Suprapubic skin (tissue), 4 donors: ENCODE measurements at places on chromosomes 16 and 17. TPM values are rescaled to one million over a fixed set of nuclear protein-coding genes. Genes with fewer than 3 reads are reported as not detected.

CALB2 gene
- 4.5 TPM for total RNA-seq

HOXB8 gene
- not detected for total RNA-seq

GEMIN4 gene
- 41.7 TPM for total RNA-seq

CCR7 gene
- not detected for total RNA-seq

GRCh38 chr17:67769231-67769630, 51.5 kb downstream of the NOL11 start:
- H3K27me3 ChIP-seq, result no peaks in the 10 kb centered on the region
- H3K4me3 ChIP-seq, result no peak overlapping the region
- no peak overlapping the region for H3K27ac ChIP-seq
- H3K4me1 ChIP-seq, result no peaks in the 10 kb centered on the region
- no peak for DNase-seq

DNA sequence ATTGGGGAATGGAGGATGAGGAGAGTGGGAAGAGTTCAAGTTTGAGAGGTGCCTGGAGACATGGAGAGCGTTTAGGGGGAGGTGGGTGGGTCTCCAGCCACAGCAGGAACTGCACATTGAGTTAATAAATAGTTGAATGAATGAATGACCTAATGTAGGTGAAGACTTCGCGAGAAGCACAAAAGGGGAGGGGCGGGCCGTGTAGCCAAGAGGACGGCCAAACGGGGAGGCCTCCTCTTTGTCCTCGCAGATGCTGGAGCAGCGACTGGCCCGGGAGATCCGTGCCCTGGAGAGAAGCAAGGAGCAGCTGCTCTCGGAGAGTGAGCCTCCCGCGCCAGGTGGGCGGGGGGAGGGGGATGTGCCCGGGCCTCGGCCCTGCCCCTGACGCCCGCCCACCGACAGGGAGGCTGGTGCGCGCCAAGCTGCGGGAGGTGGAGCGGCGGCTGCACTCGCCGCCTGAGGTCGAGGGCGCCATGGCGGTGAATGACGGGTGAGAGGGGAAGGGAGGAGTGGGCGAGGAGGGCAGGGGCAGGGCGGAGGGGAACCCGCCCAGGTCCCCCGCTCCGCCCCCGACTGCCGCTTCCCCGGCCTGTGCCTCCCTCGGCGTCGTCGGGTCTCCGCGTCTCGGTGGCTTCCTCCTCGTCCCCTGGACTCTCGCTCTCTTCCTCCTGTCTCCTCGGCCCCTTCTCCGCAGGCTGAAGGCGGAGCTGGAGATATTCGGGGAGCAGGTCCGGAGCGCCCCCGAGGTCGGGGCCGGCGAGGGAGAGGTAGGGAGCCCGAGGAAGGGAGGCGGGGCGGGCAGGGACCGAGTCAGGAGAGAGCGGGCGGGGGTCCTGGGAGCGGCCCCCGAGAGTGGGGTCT, 12.9 kb downstream of the SYCE1L start:
- no peaks in the 10 kb centered on the region for H3K36me3 ChIP-seq
- peak overlapping the region; percentile 72 for H3K27ac ChIP-seq
- peak overlapping the region; percentile 72 for H3K4me3 ChIP-seq
- peak; percentile 86 for DNase-seq
- H3K27me3 ChIP-seq, result no peaks in the 10 kb centered on the region
- H3K4me1 ChIP-seq, result peaks cover 17% of the 10 kb centered on the region

DNA sequence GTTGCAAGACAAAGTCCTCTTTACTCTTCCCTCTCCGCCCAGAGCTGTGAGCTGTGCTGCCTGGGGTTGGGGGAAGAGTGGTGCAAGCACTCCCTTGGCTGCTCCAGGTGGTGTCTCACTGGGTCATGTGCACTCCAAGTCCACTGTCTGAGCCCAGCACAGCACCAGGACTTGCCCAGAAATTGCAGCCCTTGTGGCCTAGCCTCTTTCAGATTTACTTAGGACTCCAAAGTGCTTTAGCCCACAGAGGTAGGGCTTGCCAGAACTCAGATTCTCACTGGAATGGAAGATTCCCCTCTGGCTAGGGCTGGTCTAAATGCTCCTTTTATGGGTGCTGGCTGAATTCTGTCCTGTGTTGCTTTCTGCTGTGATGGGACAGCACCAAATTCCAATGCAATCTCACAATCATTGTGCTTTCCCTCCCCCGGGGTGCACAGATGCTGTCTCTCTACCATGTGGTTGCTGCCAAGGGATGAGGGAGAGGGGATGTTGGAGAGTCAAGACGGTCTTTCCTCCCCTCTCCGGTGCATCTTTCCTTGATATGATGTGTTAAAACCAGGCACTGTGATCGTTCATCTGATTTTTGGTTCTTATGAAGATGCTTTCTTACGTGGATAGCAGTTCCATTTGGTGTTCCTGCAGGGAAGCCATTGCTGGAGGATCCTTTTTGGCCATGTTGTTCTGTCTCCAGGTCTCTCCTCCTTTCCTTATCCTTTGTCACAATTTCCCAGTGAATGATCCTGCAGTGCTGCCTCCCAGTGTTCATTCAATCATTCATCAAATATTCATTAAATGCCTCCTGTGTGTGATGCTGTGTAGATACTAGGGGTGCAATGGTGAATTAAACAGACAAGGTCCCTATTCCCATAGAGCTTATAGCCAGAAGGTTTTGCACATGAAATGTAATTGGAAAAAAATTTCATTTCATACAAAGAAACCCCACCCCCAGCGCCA, 216.3 kb downstream of the SPECC1 start:
- no peaks in the 10 kb centered on the region for H3K36me3 ChIP-seq
- H3K4me1 ChIP-seq, result peaks cover 6% of the 10 kb centered on the region
- DNase-seq, result no peak
- H3K4me3 ChIP-seq, result no peak overlapping the region

GRCh38 chr16:30490210-30490609, 17.7 kb downstream of the ITGAL start:
- H3K4me3 ChIP-seq, result no peak overlapping the region
- H3K27me3 ChIP-seq, result no peaks in the 10 kb centered on the region
- H3K4me1 ChIP-seq, result peaks cover 13% of the 10 kb centered on the region

DNA sequence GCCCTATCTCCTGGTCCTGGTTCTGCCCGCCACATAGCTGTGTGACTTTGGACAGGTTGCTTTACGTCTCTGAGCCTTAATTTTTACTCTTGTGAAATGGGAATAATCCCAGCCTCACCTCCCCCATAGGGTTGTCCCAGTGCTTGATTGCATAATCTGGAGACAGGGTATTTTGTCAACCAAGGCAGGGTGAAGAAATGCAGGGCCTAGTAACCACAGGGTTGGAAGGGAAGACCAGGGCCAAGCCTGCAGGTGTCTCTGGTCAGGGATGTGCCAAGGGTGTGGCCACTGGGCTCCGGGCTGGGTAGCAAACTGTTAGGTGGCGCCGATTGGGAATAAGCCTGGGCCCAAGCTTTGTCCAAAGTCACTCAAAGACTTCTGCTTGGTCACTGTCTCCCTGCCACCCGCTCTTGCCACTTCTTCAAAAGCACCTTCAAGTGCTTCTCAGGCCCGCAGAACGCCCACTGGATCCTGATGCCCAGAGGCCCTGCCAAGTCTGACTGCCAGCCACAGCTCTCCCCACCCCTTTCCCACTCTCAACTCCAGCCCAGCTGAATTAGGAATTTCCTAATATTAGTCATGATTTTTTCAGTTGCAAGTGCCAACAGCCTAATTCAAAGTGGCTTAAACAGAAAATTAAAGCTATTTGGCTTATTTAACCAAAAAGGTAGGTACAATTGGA, 20.6 kb upstream of the COL1A1 start:
- no peak overlapping the region for H3K4me3 ChIP-seq
- no peak for DNase-seq
- no peaks in the 10 kb centered on the region for H3K36me3 ChIP-seq
- H3K27ac ChIP-seq, result peak overlapping the region; percentile 70
- H3K4me1 ChIP-seq, result peaks cover 41% of the 10 kb centered on the region

DNA sequence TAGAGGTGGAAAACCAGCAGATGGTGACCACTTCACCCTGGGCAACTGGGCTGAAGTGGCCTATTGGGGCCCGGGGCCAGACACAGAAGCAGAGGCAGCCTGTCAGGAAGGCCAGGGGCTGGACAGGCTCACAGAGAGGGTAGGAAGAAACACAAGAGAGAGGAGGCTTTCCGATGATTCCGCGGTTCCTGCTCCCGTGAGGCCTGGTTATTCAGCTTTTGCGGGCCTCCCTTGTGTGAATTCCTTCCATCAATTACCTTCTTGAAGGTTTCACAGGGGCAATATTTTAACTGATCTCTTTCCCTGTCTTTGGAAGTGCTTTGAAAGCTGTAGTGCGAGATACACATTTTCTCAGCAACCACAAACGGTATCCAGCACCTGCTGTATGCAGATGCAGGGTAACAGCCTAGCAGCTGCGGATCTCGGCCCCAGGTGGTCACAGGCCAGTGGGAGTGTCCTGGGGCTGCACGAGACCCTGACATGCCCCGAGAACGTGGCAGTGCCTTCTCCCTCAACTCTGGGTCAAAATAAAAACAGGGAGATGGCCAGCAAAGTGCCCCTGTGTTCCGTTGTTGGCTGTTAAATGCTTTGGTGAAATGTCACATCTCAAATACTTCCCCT, 11.6 kb upstream of the CMIP start:
- no peak for DNase-seq
- H3K4me3 ChIP-seq, result no peak overlapping the region
- H3K27ac ChIP-seq, result no peak overlapping the region

DNA sequence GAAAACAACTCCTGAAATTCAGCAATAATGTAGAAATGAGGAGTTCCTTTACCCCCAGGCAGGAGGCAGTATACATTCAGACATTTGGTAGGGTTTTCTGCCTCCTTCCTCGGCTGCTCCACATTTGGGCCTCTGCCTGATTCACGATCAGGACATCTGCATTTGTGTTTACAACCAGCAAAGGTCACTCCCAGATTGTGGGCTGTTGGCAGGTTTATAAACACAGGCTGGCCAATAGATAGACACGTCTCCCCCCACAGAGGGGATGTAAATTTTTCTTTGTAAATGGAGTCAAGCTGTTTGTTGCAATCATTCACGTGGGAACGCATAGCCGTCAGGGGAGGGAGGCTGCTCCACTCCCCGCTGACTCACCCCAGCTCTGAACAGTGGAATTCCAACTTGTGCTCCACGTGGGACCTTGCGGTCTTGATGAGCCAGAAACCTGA, 252.1 kb upstream of the N4BP1 start:
- no peaks in the 10 kb centered on the region for H3K4me1 ChIP-seq
- H3K27me3 ChIP-seq, result no peaks in the 10 kb centered on the region
- no peak overlapping the region for H3K4me3 ChIP-seq
- H3K36me3 ChIP-seq, result no peaks in the 10 kb centered on the region

- H3K4me1 ChIP-seq, result no peaks in the 10 kb centered on the region
- no peaks in the 10 kb centered on the region for H3K27me3 ChIP-seq
- no peak for DNase-seq
- H3K27ac ChIP-seq, result no peak overlapping the region
Observed at GRCh38 chr16:29641561-29641960, 21.5 kb upstream of the SPN start.

DNA sequence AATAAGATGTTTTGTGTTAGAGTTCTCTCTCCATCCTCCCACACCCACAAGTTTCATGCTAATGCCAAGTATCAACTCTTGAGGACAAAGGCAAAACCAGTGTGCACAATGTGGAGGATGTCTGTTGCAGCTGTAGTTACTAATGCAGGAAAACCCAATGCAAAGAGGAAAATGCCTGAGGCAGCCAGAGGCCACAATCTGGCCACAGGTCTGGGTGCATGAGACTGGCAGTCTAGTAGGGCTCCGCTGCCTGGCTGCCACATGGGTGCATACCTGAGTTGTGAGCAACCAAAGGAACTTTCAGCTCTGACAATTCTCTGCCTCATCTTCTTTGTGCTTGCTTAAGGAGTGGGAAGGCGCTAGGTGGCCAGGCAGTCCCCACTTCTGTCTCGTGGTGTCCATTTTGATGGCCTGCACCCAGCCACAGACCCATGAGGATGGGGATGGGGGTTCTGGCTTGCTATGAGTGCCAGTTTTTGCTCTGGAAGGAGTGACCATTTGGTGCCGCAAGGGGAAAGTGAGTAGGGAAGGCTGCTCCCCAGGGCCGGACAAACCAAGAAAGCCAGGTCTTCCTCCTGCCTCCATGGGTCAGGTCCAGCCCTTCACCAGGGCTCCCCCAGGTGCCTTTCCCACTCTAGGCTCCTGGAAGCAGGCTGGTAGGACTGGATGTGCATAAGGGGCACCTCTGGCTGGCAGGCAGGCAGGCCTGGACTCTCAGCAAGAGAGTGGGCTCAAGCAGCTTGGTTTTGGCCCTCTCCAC, 4.2 kb upstream of the GFOD2 start:
- no peak for DNase-seq
- H3K27ac ChIP-seq, result no peak overlapping the region
- H3K4me3 ChIP-seq, result no peak overlapping the region
- H3K36me3 ChIP-seq, result peaks cover 44% of the 10 kb centered on the region
- peaks cover 16% of the 10 kb centered on the region for H3K4me1 ChIP-seq
